Stimulated activated CD8-positive, alpha-beta memory T cell treated with anti-CD3 and anti-CD28 coated beads, Interleukin-15, amount 100 ng/mL, for 24 hours (primary cell): ENCODE measurements at places on chromosomes 6 and 20.

- no peak for DNase-seq
Observed at GRCh38 chr20:45822857-45823256, 4.3 kb downstream of the TNNC2 start.

DNA sequence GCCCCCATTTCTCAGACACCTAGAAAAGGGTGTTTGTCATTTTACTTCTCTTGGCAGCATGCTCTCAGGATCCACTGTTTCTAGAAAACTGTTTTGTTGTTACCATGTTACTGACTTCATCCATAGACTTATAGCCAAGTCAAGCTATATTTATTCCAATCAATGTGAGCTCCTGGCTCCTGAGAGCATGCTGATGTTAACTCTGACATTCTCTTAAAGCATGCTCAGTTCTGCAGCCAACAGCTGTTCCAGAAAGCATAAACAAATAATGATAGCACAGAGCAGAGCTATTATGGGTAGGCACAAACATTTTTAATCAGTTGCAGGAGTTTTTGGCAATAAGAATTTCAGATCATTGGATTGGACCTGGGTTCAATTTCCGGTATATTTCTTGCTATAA lies 92.4 kb upstream of the CEP85L start:
- no peak for DNase-seq

DNA sequence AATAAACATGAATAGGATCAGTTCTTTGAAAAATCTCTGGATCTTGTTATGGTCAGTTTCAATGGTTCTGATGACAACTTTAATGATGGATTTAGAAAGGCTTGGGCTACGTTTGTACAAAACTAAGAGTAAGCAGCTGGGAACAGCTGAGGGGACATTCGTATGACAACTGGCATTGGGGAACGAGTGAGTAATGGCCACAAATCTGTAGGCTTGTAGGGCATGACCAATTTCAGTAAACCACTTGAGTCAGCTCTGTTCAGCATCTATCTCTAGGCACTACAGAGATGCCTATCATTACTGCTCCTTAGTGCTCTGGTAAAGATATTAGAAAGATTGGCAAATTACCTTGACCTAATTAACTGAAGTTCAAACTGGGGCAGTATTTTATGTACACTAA lies 1375.6 kb downstream of the EPHA7 start:
- DNase-seq = no peak

- no peak for DNase-seq
Observed at GRCh38 chr20:41623625-41624375, 5.6 kb upstream of the CHD6 start.

- DNase-seq = no peak
Observed at GRCh38 chr6:68572525-68572924, 62.6 kb upstream of the ADGRB3 start.

DNA sequence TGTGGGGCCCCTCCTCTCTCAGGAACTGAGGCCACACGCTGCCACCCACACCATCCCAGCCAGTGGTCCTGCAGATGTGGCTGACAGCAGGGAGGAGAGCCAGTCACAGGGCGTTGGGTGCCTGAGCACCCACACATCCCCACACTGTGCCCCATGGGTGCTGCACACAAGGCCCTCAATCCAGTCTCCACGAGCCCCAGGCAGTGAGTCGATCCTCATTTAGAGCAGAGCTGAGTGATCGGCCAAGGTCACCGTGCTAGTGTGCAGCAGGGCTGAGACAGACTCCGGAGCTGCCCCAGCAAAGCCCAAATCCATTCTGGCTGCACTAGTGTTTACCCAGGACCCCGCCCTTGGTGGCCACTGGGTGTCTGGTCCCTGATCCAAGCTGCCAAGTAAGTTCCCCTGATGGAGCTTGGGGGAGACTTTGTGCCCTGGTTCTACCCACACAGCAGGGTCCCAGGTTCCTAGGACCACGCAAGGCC lies 9.0 kb downstream of the C20orf203 start:
- no peak for DNase-seq

DNA sequence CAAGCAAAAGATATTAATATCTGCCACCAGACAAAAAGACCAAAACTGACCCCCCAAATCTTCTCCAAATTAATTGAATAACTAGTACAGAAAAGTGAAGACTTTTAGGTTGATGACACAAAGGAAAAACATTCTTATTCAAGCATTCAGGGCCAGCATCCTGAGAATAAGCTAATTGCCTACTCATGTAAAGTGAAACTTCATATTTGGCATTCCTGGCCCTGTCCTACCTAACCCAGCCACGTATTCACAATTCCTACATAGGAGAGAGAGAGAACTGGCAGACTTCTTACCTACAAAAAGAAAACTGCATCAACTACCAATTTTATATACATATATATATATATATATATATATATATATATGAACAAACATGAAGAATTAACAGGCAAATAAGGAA lies 4.9 kb upstream of the ASCC3 start:
- DNase-seq = no peak

DNA sequence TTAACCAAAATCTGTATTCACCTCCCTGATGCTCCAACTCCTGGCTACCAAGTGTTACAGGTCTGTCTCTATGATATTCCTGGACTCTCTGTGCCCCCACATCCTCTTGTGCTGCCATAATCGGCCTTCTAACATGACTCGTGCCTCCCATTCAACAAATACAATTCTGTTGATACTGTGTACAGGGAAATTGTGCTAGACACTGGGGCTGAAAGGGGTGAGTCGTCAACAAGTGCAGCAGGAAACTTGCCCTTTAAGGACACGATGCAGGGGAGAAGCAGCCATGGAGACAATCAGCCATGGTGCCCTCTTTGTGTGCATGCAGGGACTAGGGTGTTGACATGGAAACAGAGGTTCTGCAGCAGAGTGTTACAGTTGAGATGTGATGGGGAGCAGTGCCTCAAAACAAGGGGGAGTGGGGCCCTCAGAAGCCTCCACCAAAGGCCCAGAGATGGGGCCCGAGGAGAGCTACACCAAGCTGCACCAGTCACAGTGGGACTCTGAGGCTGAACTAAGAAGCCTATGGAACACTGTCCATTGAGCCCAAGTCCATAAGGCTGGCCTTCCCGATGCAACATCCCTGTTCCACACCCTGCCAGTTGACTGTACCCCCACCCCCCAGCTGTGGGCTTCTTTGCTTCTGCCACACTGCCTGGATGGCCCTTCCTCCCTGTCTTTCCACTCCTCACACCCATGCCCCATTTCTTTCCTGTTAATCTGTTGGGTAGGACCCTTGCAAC lies 3.1 kb downstream of the PCED1A start:
- no peak for DNase-seq

DNA sequence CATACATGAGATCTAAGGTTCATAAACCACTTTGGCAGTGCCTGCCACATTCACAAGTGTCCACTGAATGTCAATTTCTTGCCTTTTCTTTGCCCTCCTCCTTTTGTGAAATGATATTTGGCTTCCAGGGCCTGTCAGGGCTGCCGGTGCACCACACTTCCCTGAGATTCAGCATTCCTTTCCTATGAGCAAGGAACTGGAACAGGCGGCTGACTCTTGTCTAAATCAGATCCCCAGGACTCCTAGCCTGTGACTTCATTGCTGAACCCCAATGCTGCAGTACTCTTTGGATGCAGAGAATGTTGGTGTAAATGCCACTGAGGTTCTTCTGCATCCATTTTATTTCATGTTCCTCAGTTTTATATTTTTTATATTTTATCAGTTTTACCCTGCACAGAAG lies 172.2 kb downstream of the ARID1B start:
- DNase-seq = no peak

GRCh38 chr6:35370785-35371493 lies 28.6 kb downstream of the PPARD start:
- no peak for DNase-seq

DNA sequence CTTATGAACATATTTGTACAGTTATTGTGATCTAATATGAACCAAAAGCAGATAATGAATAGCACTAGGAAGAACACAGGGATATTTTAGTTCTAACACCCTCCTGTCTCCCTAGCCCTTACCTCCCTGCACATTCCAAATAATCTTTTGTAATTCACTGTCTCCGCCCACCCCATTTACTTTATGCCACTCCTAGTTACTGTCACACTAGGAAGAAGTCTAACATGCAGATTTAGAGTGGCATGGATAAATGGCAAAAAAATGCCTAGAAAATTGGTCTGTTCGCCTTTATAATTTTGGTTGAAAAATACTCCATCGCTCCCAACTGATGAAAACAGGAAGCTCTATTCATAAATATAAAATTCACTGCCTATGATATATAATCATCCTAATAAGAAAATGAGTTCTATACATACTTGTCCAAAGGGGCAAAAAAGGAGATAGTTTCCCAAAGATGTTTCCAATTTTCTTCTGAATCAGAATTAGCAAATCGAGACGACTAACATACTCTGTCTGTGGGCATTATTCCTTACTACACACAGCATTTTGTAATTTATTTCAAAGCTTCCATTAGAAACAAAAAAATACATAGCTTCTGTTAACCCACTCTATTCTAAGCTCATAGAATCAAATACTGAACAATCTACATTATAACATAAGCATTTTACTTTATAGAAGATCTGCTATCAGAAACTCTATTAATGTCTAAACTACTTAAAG lies 1.3 kb upstream of the RUNX2 start:
- DNase-seq = no peak

DNA sequence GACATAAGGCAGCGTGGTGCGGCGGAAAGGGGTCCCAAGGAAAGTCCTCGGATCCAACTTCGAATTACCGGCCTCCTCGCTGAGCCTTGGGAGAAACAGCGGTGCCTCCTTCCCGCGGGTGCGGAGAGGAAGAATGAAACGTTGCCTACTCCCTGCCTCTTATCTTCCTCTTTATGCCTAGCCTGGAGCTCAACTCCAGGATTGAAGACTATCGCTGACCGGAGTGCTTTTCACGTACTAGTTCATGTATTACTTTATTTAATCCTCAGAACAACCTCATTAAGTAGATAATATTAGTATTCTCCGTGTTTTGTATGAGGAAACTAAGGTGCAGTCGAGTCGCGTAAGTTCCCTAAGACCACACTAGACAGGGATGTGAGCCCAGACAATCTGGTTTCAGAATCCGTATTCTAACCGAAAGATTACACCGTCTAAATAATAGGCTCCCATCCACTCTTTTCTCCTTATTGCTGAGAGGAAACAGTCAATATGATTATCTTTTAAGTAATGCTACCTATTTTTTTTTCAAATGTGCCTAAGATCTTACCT lies 793 bp upstream of the PDSS2 start:
- no peak for DNase-seq

DNA sequence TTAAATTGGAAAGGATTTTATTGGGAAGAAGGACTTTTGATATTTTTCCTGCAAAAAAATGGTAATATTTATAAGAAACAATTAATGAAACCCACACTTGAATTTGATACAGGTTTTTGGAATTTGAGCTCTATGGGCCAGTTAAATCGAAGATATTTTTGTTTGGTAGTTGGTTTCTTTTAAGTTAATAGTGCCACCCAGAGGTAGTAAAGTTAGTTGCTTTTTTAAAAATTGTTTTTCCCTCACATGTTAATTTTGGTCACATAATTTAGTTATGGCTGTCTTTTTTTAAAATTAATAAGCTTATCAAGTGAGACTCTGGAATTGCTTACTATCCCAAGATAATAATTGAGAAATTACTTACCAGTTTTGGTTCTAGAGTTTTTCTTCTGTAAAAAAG lies 7.1 kb downstream of the PRIM2 start:
- DNase-seq = no peak

DNA sequence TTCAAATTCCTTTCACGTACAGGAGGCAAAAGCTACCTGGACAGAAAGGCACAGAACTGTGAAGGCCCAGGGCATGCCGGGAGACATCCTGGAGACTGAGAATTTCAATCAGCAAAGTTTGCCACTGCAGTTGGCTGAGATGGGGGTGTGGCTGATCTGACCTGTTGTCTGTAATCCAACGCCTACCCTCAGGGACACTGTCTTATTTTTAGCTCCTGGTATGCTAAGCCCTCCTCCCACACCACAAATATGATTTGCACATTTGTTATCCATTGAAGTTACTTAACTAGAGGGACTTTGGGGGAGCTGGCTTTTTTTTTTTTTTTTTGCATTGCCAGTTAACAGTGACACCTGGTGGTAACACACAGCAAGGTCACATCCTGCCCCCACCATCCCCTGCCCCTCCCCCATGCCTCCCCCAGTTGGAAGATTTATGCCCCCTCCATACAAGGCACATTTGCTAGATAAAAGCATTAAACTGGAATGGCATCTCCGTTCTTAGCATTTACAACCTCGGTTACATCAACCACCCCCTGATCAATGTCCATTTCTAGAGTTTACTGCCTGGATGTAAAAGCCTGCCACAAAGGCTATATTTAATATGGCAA lies 40.4 kb downstream of the TTI1 start:
- no peak for DNase-seq

DNA sequence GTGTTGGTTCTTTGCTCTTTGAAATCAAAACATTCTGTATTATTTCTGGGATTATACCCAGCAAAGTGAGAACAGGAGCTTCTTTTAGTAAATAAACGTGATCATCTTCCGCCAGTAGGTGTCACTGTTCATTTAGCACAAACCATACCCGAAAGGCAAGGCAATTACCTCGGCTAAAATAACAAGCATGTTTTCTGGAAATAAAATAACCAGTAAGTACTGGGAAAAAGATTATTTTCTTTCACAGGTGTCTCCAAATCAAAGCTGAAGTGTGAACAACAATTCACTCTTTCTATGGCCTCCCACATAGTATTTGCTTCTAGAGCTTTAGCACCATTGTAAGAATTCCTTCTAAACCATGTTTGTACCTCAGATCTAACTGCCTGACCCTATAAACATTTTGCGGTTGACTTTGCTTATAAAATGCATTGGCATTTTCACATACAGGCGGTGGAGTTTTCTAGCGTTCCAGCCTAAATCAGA lies 144.6 kb upstream of the AGPAT4 start:
- no peak for DNase-seq

DNA sequence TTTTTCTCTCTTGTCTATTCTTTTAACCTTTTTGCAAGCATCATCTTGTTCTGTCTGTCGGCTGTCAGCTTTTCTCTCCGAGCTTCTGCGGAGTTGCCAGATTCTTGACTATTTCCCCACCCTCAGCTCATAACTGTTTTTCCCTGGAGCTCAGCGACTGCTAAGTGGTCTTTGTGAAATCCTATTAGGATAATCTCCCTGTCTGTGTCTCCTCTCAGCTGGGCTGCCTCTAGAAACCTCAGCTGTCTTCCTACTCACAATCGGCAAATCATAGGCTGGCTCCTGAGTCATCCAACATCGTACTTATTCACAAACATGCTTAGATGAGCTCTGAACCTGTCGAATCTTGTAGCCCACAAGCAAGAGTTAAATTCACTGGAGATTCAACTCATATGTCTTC lies 332.3 kb downstream of the PTPRT start:
- DNase-seq = no peak
